ENCODE measurements at places on chromosomes 2 and 18.

- DNase-seq, result no peak
These were observed 647.8 kb upstream of the RAB6C start for GRCh38 chr2:129331638-129332037.

DNA sequence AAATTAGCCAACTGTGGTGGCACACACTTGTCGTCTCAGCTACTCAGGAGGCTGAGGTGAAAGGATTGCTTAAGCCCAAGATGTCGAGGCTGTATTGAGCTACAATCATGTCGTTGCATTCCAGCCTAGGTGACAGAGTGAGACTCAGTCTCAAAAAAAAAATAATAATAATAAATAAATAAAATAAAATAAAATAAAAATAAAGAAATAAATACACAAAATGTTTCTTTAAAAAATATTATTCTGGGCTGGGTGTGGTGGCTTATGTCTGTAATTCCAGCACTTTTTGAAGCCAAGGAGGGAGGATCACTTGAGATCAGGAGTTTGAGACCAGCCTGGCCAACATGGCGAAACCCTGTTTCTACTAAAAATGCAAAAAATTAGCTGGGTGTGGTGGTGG, 272.8 kb downstream of the AGPS start:
- DNase-seq, result no peak

- DNase-seq, result no peak
These were observed 69.2 kb downstream of the EHBP1 start for GRCh38 chr2:62774555-62775366.

GRCh38 chr2:55134316-55134706, 84.1 kb upstream of the RTN4 start:
- DNase-seq, result no peak
